ENCODE measurements at places on chromosomes 1 and 21.

DNA sequence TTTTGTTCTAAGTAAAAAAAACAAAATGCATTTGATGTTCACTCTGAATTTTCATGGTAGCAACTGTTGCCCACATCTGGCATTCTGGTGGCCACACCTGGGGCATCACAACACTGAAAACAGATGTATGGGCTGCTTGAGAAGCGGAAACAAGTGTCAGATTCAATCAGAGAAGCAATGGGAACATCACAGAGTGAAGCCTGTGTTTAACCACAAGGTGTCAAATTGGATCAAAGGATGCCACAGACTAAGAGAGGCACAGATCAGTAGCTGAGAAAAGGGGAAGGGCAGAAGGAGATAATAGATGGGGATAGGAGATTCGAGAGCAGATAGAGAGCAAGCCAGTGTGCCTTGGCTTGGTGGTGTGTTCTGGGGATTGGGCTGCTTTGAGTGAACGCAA lies 49.8 kb upstream of the MTF2 start:
- DNase-seq = no peak

DNA sequence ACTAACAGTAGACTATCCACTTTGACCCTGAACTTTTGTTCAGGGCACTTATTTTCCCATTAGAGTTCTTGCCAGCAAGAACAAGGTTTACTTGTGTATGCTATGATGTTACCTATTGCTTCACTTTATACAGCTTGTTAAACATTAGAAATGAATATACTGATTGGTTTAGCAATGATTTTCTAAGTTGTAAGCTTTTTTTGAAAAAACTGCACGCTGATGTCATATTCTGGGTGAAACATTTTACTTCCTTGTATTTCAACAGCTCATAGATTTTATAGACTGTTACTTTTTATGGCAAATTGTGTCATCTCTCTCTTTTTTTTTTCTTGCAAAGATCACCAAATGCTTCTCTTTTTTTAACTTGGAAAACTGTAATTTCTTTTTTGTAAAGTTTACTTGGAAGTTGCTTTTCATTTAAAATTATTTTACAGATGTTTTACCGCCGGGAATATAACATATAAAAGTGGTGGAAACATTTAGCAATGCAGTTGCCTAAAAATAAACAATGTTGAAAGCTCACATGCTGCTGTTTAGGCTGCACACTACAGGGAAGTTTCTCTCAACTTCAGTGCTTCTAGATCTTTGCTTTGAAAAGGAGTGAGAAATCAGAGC lies 215.3 kb upstream of the NFIA start:
- DNase-seq = no peak

DNA sequence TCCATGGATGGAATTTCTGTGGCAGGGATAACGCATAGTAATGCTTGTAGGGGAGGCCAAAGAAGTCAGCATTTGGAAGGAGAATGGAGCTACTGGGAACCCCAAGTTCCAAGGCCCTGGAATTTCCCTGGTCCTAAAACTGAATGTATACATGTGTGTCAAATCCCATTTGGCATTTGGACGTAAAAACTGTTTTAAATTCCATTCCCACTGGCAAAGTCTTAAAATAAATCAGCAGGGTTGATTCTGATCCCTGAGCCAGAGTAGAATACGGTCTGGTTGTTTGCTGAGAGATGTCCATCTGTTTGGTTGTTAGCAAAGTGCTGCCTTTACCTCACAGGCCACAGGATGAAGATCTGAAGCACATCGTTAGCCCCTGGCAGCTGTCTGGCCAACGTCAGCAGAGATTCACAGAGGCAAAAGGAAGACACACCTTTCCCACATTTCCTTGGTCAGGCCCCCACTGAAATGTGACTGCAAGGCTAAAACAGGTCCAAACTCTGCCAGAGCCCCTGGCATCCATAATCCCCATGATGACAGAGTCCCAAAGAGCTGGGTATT lies 62.2 kb downstream of the GORAB start:
- DNase-seq = no peak

DNA sequence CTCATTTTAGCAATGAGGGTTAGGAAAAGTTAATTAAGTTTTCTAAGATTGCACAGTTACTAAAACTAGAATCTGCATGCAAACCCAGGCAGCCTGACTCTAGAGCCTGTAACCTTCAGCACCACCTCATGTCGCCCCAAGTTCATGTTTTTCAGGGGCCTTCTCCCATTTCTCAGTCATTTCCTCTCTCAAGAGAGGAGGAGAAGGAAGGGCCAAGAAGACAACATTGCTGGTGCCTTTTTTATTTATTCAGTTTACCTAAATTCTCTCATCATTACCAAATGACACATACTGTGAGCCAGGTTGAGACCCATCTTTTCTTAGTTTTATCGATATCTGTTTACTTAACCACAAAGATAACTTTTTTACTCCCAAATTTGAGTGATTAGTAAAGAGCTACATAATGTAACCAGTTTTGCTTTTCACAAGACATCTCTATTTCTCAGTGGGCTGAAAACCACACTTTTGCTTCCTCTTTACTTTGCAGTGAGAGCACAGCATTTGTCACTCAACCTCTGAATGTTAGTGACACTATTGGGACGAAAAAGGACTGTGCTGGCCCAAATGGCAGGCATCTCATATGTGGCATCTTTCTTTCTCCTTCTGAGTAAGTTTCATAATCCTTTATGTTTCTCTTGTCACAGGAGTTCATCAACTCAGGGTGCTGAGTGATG lies at the start of gene CD101:
Gene CD101 (plus strand): TSS at position 507 of the 674 bp plus-strand sequence. CDS start 58 bp downstream, at position 565.
- no peak for DNase-seq

- no peak for DNase-seq
Measured at GRCh38 chr1:224081604-224082003, 32.3 kb upstream of the FBXO28 start.

- DNase-seq = no peak
Measured at GRCh38 chr1:64042331-64043100, 160.9 kb upstream of the UBE2U start.

GRCh38 chr1:114003431-114003830 lies 24.2 kb downstream of the OLFML3 start:
- DNase-seq = no peak

DNA sequence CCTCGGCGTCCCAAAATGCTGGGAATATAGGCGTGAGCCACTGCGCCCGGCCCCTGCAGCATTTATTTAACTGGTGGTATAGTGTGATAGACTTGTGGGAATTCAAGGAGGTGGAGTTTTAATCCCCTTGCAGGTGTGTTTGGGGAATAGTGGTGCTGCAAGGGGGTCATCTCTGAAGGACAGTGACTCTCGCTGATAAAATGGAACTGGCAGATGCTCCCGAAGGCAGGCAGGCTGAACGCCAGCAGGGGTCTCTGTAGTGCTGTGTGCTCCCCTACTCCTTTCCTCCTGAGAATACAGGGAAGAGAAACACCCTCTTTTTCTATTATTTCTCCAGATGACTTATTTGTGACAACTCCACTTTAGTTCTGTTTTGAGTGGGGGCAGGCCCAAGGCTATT lies 4.0 kb downstream of the OSCP1 start:
- no peak for DNase-seq

GRCh38 chr1:97041026-97041425 lies 319.4 kb downstream of the PTBP2 start:
- DNase-seq = no peak

DNA sequence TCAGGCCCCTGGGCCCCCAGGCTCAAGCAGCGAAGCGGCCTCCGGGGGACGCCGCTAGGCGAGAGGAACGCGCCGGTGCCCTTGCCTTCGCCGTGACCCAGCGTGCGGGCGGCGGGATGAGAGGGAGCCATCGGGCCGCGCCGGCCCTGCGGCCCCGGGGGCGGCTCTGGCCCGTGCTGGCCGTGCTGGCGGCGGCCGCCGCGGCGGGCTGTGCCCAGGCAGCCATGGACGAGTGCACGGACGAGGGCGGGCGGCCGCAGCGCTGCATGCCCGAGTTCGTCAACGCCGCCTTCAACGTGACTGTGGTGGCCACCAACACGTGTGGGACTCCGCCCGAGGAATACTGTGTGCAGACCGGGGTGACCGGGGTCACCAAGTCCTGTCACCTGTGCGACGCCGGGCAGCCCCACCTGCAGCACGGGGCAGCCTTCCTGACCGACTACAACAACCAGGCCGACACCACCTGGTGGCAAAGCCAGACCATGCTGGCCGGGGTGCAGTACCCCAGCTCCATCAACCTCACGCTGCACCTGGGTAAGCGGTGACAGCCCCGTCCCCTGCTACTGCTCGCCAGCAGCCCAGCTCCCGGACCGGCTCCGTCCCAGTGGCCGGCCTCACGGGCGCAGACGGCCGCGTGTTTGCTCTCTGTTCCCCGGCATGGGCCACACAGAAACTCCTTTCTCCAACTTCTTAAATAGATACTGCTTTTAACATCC lies 539 bp downstream of the LAMC1 start:
- no peak for DNase-seq

Measured in stimulated activated CD8-positive, alpha-beta memory T cell treated with anti-CD3 and anti-CD28 coated beads, Interleukin-4, amount 100 ng/mL, for 1 hour (primary cell).